ENCODE measurements at places on chromosomes 3 and 15.

DNA sequence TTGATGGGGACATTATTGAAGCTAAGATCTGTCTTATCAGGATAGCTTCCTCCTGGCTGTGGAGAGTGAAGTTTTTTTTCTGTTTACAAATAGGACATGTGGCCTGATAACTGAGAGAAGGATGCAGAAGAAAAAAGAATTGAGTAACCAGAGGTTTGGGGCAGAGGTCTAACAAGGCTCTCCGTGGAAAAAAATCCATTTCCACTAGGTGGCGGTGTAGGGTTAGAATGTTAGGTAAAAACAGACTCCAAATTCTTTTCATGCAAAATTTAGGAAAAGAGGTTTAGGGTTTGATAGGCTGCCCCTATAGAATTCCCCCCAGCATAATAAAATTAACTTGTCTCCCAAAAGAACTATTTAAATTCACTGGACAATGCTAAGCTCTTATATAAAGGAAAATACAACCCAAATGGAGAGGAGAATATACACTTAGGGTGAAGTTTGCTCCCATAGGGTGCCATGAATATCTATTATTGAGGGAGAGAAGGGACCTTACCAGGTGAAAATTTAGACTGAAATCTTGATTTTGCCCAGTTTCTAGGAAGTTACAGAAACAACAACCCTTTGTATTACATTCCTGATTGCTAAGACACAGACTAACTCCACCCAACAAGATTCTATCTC is 1560.4 kb downstream of the OTOL1 start:
- no peak for DNase-seq

DNA sequence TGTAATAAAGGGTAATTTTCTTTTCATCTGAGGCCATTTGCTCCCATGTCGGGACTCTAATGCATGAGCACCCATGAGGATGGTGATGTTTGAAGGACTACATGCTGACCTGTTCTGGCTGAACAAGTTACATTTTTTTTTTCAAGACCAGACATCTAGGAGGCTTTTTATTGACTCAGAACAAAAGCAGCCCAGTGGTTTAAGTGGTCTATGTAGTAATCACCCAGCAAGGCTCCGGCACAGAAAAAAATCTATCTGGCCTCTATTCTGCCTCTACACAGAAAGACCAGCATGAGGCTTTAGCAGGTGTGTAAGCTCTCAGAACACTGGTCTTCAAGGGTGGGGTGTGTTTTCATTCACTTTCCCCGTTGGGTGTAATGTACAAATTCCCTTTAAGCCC is 95.1 kb upstream of the ZBED2 start:
- DNase-seq, result no peak

- no peak for DNase-seq
Measured at GRCh38 chr3:49413338-49413734, 1.1 kb downstream of the TCTA start.

GRCh38 chr3:188769831-188770230 is 401.9 kb upstream of the TPRG1 start:
- no peak for DNase-seq

- DNase-seq, result no peak
Measured at GRCh38 chr15:34986771-34987480, 1.2 kb downstream of the ZNF770 start.

- no peak for DNase-seq
Measured at GRCh38 chr3:27826448-27826847, 104.3 kb upstream of the EOMES start.

- DNase-seq, result no peak
Measured at GRCh38 chr15:58286523-58286922, 145.3 kb upstream of the LIPC start.

DNA sequence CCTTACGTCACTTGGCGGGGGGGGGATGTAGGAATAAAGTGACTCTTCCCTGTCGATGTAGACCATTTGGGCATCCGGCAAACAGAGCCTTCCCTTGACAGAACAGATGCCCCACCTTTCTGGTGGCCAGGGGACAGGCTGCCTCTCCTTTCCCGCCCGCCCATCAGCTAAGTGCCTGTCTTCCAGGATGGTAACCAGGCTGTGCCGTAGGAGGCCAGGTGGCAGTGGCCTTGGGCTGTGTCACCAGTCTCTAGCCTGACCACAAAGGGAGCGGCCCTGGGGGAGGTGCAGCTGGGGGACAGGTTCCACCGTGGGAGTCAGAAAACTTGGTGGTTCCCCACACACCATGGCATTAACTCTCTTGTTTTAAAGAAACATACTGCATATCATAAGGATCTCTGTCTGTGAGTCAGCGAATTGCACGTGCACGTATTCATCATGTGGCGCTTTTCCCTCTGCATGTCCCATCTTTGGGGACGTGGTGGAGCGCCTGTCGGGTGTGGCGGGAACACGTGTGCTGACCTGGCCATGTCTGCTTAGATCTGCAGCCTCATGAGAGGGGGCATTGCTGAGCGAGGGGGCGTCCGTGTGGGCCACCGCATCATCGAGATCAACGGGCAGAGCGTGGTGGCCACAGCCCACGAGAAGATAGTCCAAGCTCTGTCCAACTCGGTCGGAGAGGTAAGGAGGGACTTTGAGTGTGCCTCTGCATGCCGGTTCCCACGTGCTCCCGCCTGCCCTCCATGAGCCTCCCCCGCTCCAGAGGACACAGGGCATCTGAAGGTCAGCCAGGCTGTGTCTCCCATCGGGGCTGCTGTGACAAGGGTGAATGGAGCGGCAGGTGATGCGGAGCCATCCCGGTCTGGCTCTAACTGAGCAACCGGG is 156.0 kb downstream of the NSMCE3 start:
- DNase-seq, result no peak

- no peak for DNase-seq
Measured at GRCh38 chr3:184786280-184786941, 25.6 kb upstream of the VPS8 start.

GRCh38 chr3:109269577-109270275 is 46.6 kb downstream of the DPPA2 start:
- no peak for DNase-seq

GRCh38 chr15:88344786-88345185 is 88.2 kb upstream of the NTRK3 start:
- no peak for DNase-seq

- DNase-seq, result no peak
Measured at GRCh38 chr3:9826815-9827573, 16.8 kb downstream of the RPUSD3 start.

- DNase-seq, result no peak
Measured at GRCh38 chr15:73996939-73997338, 2.4 kb downstream of the PML start.

DNA sequence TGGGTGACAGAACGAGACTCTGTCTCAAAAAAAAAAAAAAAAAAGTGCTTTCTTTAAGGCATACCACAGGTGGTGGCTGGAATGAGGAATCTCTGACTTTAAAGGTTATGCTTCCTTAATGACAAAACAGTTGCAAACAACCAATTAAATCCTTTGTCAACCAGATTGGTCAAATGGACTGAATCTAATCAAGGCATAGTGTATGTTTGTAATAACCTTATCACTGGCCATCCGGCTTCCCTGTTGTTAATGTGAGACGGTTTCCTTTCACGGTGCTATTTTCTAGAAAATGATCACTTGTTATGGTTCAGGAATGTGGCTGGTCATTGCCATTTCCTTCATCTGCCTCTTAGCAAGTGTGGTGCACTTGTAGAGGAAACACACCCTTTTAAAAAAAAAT is 75.9 kb downstream of the FLNB start:
- no peak for DNase-seq

GRCh38 chr3:122058294-122058693 is 3.1 kb downstream of the CD86 start:
- no peak for DNase-seq
